ENCODE measurements at places on chromosomes 3 and 15.

- no peak for DNase-seq
These were observed 2.2 kb downstream of the SATB1 start for GRCh38 chr3:18422972-18423371.

DNA sequence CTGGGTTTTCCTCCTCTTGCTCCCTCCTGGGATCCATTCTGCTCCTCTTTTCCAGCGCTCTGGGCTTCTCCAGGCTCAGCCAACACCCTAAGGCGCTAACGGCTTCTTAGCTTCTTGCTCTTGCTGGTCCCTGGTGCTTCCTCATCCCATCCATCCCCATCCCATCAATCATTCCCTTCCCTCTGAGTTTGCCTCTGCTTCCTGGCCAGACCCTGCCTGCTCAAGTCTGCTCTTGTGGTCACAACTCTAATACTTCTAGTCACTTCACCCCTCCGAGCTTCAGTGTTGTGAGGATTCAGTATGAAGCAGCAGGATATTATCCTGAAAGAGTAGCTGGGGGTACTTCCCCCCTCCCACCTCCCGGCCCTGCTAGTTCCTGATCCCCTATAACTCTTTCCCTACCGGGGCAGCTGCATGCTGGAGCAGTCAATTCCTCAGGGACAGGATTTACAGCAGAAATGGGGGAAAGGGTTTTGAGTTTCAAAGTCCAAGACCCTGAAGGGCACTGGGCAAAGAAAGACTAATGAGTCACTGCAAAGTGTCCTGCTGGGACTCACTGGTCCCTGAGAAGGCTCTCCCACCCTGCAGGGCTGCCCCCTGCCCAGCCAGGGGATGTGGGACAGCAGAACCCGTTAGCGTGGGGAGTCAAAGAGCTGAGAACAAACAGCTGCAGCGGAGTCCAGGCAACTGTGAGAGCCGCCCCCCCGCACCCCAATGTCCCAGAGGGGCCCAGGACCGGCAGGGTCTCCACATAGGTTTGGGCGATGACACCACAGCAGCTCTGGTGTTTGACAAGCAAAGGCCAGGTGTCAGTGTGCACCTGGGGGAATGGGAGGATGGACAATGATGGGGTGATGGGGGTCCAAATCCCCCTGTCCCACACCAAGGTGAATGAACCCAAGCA lies 2.3 kb upstream of the SYNM start:
- DNase-seq: no peak

DNA sequence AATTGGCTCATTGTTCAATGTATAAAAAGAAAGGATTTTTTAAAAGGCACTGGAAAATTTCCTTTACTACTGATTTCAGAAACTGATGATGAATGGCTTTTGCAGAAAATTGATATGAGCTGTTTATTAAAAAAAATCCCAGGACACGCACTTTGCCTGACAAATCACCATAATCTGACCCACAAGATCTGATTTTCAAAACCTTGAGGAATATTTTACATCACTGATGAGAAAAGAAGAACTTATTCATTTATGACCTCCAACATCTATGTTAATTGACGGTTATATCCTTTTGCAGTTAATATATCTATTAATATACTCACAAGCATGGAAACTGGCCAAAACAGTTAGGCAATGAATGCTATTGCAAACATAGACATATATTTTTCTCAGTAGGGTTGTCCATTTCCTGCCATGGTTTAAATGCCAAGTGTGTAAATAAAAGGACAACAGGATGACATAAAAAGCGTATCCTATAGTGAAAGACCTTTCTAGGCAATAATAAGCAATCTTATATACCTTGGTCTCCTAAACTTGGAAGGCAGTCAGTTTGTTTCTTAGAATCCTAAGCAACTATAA lies 109.7 kb upstream of the SLC7A14 start:
- peak; percentile 55 for DNase-seq

GRCh38 chr15:75397494-75397893 lies 29.1 kb upstream of the MAN2C1 start:
- no peak for DNase-seq

DNA sequence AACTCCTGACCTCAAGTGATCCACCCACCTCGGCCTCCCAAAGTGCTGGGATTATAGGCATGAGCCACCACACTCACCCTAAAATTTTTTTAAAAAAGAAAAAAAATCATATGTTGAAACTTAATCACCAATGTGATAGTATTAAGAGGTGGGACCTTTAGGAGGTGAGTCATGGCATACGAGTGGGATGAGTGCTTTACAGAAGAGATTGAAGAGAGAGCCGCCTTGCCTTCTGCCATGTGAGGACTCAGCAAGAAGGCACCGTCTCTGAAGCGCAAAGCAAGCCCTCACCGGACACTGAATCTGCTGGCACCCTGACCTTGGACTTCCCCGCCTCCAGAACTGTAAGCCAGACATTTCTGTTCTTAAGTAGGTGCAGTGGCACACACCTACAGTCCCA lies 5.5 kb downstream of the ARPIN start:
- no peak for DNase-seq

DNA sequence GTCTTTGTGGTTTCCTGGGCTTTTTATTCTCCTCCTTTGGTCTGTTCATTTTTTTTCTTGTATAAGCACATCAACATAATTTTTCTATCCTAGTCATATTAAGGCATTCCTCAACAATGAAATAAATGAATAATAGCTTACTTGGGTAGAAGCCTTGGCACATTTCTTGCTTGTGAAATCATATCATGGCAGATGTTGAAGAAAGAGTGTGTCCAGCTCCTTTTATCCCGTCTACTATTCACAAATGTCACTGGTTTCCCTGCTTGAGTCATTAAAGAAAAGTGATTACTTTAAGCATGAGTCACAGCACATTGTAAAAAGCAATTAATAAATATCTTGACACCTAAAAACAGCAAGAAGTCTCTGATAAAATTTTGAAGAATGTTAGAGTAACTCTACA lies 42.1 kb downstream of the MINAR1 start:
- no peak for DNase-seq

DNA sequence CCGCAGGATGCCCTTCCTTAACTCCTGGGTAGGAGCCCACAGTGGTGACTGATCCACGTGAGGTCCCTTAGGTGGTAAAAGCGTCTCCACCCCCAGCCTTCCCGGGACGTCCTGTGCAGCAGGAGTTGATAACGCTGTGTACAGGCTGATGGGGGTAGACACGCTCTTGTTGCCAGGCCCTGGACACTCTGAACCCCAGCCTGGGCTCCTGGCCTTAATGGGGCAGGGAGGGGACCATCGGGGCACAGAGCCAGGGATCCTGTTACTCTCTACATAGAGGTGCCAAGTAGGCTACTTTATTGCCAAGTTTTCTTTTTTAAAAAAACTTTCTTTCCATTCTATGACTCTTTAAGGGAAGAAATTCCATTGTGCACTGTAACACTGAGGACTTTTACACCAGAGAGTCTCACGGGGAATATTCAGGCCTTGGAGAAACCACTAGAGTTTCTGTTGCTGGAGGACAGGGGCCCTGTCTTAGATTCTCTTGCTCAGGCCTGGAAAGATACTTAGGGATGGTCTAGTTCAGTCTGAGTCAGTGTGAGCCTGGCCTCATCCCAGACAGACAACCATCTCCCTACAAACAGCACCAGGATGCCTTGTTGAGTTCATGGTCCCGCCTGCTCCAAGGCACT lies 104.3 kb upstream of the RNU6-1 start:
- DNase-seq: no peak

GRCh38 chr3:145815707-145816413 lies 345.1 kb downstream of the PLOD2 start:
- no peak for DNase-seq

DNA sequence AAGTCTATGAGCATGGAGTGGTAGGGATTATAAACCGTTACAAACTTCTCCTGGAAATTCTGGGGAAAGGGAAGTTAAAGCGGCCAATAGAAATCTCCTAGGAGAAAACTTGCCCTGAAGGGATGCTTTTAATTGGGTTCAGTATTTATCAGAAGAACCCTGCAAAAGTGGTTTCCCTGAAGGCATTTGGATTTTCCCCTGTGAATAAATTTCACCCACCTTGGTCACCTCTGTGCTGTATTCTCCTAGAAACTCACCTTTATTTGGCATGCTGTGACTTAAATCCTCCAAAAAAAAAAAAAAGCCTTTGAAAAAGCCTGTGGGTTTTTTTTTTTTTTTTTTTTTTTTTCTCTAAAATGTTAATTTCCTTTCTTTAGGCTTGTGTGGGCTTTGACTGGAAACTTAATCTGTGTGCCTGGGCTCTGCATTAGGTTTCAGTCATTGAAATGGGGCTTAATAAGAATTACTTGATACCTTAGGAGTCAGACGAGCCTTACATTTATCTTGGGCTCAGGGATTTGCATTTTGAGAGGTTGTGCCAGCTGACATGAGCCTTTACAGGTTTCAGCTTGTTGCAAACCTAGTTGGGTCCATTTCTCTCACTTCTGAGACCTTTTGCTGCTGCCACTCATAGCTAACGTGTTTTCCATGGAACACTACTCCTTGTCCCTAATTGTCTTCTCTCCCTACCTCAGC lies 22.0 kb downstream of the TGFBR2 start:
- no peak for DNase-seq

Measured in DMS153 (cell line).